ENCODE measurements at places on chromosomes 5 and 9.

GRCh38 chr9:120030847-120031246 lies 549.1 kb downstream of the CDK5RAP2 start:
- DNase-seq = no peak

DNA sequence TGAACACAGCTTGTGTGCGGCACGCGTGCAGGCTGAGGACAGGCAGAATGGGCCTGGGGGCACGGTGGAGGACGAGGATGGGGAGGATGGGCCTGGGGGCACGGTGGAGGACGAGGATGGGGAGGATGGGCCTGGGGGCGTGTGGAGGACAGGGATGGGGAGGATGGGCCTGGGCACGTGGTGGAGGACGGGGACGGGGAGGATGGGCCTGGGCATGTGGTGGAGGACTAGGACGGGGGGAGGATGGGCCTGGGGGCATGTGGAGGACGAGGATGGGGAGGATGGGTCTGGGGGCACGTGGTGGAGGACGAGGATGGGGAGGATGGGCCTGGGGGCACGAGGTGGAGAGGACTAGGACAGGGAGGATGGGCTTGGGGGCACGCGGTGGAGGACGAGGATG lies 22.0 kb downstream of the FBXW5 start:
- no peak for DNase-seq

GRCh38 chr9:37495571-37495970 lies 9.8 kb downstream of the POLR1E start:
- no peak for DNase-seq

- DNase-seq = no peak
These were observed 45.7 kb downstream of the SH3GL2 start for GRCh38 chr9:17624571-17624970.

DNA sequence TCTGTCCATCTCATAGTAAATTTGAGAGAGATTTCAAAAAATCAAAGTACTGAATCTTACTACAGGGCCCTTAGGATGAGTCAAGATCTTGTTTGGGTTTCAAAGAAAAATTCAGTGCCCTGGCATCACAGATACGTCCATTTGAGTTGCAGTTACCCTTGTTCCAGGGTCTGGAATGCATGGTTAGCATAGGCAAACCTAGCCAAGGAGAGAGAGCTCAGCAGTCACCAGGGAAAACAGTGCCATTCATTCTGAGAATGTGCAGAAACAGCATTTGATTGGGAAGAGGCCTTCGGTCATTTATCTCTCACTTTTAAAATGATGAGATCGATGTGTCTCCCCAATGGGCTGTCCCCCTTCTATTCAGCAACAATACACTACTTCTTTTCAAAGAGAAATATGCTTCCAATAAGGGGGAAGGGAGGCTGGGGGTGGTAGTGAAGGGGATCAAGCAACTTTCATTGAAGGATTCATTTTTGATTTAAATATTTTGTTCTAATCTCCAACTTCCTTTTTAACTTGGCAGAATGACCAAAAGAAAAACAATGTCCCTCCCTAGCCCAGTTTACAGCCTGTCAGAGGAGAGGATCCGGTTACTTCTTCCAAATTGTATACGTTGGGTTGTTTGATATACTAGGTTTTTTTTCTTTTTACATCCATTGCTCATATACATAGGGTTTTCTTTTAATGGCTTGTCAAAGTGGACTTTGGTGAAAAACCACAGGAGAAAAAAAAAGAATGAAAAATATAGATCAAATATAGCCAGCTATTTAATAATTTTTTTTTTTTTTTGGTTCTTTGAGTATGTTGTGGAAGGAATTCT lies 491.1 kb downstream of the CCDC171 start:
- DNase-seq = no peak

DNA sequence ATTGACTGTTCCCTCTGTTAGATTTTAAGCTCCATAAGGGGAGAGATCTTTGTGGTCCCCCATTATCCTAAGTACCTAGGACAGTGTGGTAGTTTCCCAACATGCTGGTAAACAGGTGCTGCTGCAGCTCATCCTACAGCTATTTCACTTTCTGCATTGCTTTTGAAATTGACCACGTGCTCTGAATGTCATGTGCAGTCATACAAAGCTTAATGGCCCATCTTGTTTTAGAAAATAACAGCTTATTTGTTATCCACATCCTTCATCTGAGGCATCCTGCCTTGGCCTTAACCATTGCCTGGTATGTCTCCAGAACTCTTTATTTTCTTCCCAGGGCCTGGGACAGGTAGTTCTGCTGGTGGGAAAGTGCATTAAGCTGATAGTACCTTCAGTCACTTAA lies 14.7 kb downstream of the PIK3R1 start:
- no peak for DNase-seq

Measured in hypothalamus (tissue), 51 donors.